ENCODE measurements at places on chromosomes 6 and 20.

DNA sequence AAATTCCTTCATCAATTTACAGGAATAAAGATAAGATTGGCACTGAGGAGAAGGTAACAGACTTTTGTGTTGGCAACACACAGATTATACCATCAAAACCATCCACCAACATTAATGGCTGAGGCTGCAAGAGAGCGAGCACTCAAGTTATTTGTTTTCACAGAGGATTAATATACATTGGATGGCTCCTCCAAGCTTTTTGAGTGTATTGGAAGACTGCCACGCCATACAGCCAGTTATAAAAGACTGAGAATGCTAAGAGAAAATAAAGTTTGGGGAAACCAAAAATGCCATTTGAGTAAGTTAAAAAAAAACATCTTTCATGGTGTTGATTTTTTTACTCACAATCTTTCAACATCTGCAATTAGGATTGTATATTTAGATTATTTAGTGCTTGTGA lies 973.8 kb upstream of the SLC35B3 start:
- DNase-seq: no peak

GRCh38 chr20:16166737-16167136 lies 406.5 kb downstream of the KIF16B start:
- DNase-seq: no peak

DNA sequence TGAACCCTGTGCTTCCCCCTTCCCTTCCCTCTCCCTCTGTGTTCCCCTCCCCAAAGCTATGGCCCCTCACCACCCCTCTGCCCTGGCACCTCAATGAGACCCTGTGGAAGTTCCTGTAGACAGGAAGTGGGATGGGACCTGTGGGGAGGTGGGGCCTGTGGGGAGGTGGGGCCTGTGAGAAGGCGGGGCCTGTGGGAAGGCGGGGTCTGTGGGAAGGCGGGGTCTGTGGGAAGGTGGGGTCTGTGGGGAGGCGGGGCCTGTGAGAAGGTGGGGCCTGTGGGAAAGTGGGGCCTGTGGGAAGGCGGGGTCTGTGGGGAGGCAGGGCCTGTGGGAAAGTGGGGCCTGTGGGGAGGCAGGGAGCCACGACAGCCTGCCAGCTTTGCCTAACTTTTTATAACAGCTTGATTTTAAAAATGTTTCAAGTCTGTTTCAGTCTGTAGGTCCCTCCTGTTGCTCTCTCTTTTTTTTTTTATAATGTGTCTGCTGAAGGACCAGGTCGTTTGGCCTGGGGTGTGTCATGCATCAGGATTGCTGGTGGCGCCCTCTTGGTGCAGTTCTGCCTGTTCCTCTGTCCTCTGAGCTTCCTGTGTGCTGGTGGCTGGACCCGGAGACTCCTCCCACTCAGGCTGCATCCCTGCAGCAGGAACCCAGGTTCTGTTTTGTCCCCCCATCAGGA lies 70.5 kb upstream of the SLCO4A1 start:
- no peak for DNase-seq

GRCh38 chr6:108781419-108782100 lies 66.7 kb upstream of the ARMC2 start:
- DNase-seq: no peak

DNA sequence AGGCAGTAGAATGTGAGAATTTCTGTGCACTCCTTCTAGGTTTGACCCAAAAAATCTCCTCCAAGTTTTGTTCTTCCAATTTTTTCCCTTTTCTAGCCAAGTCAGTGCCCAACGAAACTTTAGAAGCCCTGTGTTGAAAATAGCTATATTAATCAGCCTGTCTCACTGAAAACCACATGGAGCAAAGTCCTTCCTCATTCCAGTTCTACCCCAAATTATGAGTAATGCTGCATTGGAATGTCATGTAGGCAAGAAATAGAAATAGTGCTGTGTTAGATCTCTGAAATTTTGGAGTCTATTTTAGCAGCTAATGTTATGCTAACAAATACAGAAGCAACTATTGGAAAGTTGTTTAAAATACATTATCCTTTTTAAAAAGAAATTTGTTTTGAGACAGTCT lies 725.5 kb downstream of the TBC1D32 start:
- no peak for DNase-seq
